ENCODE measurements at places on chromosomes 1 and 21.

- no peak for DNase-seq
Measured at GRCh38 chr1:54559111-54559548, 11.1 kb downstream of the ACOT11 start.

GRCh38 chr1:1206376-1206965 is at the start of gene TNFRSF18:
Gene TNFRSF18, minus strand, starts transcription at chr1:1206592. Its CDS starts 21 bp downstream, at chr1:1206571.
- DNase-seq = no peak

DNA sequence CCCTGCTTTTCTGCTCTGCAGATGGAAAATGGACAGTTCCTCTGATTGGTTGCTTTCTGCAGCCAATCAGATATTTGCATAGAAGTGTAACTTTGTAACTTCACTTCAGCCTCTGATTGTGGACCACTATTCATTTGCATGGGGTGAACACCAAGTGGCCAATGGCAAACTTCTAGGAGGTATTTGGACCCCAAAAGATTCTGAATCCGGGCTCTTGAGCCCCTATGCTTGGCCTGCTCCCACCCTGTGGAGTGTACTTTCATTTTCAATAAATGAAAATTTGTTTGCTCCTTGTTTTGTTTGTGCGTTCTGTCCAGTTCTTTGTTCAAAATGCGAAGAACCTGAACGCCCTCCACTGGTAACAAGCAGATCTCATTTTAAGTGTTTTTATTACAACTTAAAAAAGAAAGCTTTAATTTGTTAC is 6.4 kb upstream of the GSTM4 start:
- no peak for DNase-seq

DNA sequence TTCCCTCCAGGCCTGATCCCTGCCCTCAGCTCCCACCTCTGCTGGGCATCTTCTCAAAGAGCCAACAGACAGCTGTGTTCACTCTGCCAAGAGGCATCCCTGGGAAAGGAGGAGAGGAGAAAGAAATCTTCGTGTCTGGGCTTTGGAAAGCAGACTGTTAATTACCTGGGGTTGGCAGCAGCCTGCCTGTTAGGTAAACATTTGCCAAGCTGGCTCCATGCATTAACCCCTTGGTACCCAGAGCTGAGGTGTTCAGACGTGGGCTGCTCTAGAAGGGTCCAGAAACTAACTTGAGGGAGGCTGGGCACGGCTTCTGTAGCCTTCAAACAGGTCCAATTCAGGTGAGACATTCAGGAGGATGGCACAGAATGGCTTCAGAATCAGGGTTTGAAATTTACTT is 8.7 kb upstream of the EXTL1 start:
- no peak for DNase-seq

GRCh38 chr1:64487061-64487460 is 17.1 kb downstream of the CACHD1 start:
- DNase-seq = no peak

GRCh38 chr1:203447151-203447550 is 28.5 kb upstream of the PRELP start:
- DNase-seq = no peak

- no peak for DNase-seq
Measured at GRCh38 chr21:39386194-39386593, 37.3 kb upstream of the HMGN1 start.

- DNase-seq = no peak
Measured at GRCh38 chr1:23403038-23403336, 21.6 kb downstream of the TCEA3 start.

GRCh38 chr1:20996554-20996953 is 180.1 kb downstream of the EIF4G3 start:
- no peak for DNase-seq

- DNase-seq = no peak
Measured at GRCh38 chr1:169180174-169180573, 73.7 kb downstream of the ATP1B1 start.

DNA sequence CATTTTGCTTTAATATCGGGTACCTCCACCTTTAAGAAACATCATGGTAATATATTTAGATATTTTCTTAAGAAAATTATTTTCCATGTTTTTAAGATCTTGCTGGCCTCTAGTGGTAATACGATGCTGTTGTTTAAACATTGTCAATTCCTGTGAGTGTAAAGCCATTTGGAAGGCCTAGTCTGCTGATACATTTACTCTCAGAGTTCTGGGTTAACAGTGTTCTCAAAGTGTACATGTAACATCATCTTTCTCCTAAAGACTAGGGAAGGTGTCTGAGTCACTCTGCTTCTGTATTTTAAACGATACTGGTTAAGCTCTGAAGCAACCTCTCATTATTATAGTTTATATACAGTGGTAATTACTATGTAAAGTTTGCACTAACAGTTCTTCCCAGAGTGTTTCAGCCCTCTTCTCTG is 189.1 kb downstream of the RASAL2 start:
- DNase-seq = no peak

DNA sequence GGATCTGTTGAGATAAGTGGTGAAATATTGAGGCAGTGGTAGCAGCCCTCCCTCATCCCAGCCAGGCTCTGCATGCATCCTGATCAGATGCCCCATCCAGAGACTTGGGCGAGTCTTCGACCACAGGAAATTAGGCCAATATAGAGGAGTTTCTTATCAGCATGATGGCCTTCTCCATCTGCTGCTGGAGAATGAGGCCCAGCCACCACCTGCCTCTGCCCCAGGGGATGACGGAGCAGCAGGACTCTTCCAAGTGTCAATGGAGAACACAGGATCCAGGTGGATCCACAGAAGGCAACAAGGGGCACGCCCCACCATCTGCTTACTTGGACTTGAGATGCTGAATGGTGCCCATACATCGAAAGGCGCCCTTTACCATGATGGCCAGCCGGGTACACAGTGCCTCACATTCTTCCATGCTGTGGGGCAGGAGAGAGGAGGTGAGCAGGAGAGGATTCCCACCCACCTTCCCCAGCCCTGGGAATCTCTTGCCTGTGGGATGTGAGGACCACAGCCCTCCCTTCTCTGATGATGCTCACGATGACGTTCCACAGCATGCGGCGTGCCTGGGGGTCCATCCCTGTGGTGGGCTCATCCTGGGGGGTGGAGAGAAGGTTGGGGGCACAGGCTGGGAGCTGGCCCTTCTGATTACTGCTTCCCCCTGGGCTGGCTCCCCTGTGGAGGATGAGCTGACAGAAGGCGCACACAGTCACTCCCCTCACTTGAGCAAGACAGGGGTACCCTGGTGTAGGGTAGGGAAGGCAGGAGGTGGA is 91.5 kb upstream of the GCLM start:
- DNase-seq = no peak

- no peak for DNase-seq
Measured at GRCh38 chr1:53147174-53147573, 4.7 kb upstream of the SLC1A7 start.

- no peak for DNase-seq
Measured at GRCh38 chr1:98672189-98672588, 10.7 kb downstream of the SNX7 start.

DNA sequence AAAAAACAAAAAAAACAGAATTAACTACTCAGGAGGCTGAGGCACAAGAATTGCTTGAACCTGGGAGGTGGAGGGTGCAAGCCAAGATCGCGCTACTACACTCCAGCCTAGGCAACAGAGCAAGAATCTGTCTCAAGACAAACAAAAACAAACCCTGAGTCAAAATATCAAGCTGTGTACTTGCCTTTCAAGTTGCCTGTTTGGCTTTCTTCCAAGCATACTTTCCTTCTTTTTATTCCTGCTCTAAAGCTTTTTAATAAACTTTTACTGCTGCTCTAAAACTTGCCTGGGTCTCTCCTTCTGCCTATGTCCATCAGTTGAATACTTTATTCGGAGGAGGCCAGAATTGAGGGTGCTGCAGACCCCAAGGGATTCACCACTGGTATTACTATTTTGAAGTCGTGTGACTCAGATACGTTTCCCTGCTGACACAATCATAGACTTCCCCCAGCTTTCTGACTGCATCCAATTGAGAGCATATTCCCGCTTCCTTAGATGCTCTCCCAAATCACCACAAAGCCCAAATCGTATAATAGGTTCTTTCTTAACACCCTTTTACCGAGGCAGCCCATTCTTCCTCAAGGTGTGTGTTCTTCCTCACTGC is 3.5 kb upstream of the ACBD6 start:
- DNase-seq = no peak

DNA sequence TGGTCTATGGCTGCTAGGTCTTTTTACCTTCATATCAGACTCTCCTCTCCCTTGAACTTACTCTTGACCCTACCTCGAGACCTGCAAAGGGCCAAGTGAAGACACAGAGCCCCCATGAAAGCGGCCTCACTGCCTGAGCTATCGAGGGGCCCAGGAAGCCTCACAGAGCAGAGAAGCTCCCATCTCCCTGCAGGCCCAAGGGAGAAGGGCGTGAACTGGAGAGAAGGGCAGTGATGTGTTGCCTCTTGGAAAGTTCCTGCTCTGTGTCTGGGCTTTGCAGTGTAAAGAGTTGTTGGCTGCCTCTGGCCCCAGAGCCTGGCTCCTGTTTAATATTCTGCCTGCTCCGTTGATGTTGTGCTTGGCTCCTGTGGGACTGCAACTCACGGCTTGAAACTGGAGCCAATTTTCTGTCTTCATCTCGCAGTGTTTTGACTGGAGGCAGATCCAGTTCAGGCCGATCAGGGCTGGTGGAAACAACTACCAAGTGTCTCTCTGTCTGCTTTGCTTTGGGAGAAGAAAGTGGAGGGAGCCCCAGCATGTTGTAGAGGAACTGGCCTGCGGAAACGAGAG is 4.3 kb downstream of the SERTAD4 start:
- DNase-seq = no peak

GRCh38 chr1:186492531-186493291 is 31.8 kb upstream of the PDC start:
- no peak for DNase-seq

DNA sequence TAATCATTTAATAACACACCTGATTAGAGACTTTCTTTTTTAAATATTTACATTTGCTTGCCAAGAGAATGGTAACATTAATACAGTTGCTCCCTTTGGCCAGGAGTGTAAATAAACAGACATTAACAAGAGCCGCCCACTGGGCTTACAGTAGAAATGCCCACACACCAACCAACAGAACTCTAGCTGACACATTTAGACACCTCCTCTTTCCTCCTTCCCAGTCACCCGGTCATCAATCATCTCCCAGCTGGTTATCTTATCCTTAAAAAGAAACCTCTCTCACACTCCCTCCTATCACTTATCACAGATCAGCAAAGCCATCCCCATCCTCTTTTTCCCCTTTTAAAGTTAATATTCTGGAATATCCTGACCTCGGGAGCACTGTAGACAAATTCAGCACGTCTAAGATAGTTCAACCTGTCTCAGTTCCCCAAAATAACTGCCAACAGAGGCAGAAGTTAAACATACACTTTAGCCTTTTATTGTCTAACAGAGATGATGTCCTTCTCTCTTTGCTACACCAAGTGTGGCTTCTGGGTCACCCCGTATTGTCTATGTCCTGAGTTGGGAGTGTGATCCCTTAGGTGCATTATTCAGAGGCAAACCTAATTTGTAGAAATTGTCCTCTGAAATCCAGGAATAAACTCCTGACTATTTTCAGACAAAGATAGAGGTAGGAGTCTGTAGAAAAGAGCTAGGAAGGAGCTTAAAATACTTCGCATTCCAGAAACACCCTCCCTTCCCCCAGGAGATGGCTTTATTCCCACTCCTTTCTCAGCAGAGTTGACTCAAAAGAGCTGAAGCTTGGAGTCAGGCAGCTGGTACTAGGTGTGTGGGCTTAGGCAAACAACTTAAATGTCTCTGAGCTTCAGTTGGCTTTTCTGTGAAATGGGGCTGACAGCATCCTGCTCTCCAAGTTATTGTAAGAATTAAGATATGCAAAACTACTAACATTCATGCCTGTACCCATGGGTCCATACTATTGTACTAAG is 8.8 kb downstream of the MYCL start:
- no peak for DNase-seq

DNA sequence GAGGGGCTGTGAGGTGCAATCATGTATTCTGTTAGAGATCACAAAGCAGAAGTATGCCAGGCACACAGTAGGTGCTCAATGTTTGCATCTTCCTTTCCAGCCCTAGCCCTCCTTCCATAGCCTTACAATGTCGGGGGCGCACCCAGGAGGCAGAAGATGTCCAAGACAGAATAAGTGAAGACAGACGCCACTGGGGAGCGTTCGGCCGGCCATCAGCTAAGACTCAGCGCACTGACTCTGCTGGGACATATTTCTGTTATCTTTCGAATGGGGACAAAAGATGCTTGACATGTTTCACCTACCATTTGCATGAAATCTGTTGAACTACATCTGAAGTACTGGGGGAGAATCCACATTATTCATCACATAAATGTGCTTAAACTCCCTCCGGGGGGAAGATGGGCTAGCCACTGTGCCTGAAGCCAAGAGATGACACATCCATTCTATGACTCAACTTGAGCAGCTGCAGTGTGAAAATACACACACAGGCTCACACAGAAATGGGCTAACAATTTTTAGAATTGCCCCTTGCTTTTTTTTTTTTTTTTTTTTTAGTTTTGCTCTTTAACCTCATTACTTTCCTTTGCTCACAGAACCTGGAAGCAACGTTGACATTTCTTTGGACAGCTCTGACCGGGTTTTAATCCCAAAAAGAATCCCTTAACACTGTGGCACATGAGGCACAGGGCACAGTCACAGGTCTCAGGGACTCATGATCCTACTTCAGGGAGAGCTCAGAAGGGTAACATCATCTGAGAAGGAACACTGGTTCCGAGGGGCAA is 7.9 kb downstream of the TIAM1 start:
- no peak for DNase-seq

DNA sequence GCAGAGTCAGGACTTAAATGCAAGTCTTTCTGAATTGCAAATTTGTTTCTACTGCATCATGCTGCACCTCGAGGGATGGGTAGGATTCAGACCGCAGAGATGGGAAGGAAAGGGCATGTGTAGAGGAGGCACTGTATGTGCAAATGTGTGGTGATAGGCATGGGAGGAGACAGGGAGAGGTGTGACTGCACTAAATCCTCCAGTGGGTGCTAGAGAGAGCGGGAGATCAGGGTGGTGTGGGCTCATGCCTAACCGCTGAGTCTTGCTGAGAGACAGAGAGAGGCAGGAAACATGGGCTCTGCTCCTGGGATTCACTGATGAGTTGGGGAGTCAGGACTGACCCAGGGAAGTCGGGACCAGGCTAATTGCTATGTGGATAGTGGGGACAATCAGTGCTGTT is 61.1 kb downstream of the PTPRU start:
- no peak for DNase-seq

DNA sequence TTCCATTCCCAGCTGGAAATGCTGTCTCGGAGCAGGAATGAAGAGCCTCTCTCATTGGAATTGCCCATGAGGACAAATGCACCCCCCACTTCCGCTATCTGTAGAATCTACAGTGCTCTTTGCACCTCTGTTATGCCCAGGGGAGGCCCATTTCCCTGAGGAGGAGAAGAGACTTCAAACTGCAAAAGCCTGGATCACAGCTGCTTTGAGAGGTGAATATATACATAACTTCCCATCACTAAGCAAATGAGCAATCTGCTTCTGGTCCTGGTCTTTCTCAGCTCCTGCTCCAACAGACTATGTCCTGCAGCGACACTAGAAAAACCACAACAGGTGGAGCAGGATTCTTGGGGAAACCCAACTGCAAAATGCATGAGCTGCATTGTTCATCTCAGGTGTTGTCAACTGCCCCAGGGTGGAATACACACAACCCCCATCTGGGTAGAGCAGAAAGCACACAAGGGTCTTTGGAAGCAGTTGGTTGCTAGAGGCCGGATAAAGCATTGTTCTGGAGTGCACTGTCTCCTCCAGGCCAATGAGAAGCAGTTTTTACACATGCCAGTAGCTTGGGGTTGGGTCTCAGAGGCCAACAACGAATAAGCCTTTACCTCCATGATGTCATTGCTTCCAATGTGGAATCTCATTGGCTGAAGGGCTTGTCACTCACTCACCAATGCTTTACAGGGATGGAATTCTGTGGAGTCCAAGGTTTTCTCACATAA is 67.7 kb upstream of the RAB4A start:
- no peak for DNase-seq

Measured in stimulated activated CD4-positive, alpha-beta T cell treated with anti-CD3 and anti-CD28 coated beads, Interleukin-1b, Interleukin-23, amount 100 ng/mL, for 1 hour (primary cell).